ENCODE measurements at places on chromosomes 13 and 19.

GRCh38 chr19:40414542-40415535, 1.7 kb upstream of the PRX start:
- no peak for DNase-seq

- no peak for DNase-seq
Measured at GRCh38 chr19:33252971-33253370, 27.3 kb upstream of the SLC7A10 start.

- DNase-seq = no peak
Measured at GRCh38 chr19:5131031-5131505, 162.2 kb downstream of the KDM4B start.

GRCh38 chr19:2355168-2356035, 4.7 kb upstream of the TMPRSS9 start:
- no peak for DNase-seq

DNA sequence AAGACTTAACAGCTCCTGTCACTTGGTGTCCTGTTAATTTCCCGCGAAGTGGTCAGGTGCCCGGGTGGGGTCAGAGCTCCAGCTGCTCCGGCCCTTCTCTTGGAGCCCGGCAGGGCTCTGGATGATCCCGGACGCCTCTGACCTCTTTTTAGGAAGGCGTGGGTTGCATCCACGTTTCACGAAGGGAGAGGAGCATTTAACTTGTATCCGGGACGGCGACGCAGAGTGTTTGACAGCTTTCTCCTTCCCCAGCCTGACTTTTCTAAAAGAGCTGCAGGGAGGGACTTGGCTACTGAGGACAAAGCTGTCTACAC, 656 bp downstream of the ZNF155 start:
- DNase-seq = no peak

GRCh38 chr13:85970727-85971126, 171.5 kb upstream of the SLITRK6 start:
- DNase-seq = no peak

- DNase-seq = no peak
Measured at GRCh38 chr19:42568006-42568405, 26.7 kb downstream of the CEACAM8 start.

DNA sequence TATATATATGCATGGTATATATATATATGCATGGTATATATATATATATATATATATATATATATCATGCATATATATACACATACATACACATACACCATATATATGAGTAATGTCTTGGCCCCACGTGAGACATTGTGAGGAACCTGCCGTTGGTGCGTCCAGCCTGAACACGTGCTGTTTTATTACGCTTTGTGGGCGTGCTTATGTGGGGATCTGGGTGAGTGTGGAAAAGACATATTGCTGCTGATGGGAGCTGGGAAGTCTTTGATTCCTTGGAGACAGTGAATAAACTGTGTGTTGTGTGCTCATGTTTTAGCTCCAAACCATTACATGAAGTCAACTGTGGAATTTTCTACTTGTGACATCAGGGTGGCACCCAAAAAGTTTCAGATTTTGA, 28.9 kb downstream of the KCTD15 start:
- no peak for DNase-seq

DNA sequence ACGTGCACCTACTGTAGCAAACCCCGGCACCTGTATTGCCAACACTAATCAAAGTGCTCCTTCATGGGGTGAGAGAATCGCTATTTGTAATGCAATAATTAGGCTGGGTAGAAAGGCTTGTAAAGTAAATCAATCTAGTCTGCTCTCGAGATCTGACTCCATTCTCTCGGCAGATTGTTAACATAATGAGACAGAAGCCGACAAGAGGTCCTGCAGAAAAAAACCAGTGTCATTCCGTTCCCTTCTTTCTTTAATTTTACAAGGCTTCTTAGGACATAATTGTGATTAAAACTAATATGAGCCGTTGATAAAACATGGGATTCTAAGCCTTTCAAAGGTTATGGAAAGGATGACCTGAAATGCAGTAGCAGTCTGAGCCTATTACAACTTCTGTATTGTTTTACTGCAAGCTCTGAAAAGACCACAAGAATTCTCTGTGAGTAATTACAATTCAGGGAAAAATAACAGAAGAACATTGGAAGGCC, 530.0 kb downstream of the PCDH9 start:
- DNase-seq = no peak

- no peak for DNase-seq
Measured at GRCh38 chr13:79497064-79497463, 16.1 kb downstream of the NDFIP2 start.

DNA sequence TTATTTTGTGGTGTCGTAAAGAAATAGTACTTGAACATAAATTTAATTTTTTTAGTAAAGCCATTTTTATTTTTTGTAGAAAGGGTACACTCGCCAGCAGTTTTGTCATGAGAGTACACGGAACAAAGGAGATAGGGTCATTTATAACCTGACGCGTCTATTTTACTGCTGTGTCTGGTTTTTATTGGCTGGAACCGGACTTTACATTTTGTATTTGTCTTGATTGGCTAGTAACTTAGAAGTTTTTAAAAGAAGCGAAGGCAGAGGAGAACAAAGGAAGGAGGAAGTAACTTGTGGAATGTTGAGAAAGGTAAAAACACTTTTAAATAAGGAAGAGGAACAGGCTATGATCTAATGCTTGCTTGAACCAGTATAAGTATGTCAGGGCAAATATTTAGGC, 43.5 kb downstream of the TRPM4 start:
- no peak for DNase-seq

GRCh38 chr13:56352361-56352760, 788.4 kb upstream of the PRR20A start:
- DNase-seq = no peak

- no peak for DNase-seq
Measured at GRCh38 chr13:106118996-106119395, 416.5 kb downstream of the EFNB2 start.

- DNase-seq = peak; percentile 58
Measured at GRCh38 chr19:14433554-14434501, 722 bp downstream of the PKN1 start.

- DNase-seq = no peak
Measured at GRCh38 chr13:94657167-94657566, 55.2 kb downstream of the SOX21 start.

GRCh38 chr13:26186995-26187394, 35.1 kb downstream of the RNF6 start:
- DNase-seq = no peak

DNA sequence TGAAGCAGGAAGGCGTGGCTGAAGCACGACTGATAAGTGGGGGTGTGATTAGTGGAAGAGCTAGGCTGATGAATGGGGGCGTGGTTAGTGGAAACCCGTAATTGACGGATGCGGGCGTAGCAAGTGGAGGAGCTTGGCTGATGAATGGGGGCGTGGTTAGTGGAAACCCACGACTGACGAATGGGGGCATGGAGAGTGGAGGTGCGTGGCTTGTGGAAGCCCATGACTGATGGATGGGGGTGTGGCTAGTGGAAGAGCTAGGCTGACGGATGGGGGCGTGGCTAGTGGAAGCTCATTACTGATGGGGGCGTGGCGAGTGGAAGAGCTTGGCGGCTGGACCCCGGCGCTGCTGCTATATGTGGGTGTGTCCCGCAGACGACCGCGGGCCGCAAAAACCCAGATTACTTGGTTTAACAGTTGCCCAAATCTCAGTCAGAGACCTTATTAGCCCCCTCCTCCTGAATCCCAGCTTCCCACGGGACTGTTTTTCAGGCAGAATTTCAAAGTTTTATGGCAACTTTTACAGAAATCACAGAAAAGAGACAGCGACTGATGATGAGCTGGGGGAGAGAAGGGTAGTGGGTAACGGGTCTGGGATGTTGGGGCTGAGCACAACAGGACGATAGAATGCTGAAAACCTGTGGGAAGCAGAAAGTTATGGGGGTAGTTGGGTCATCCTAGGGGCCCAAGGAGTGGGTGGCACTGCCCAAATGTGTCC, 9.0 kb upstream of the MEIS3 start:
- peak; percentile 78 for DNase-seq

DNA sequence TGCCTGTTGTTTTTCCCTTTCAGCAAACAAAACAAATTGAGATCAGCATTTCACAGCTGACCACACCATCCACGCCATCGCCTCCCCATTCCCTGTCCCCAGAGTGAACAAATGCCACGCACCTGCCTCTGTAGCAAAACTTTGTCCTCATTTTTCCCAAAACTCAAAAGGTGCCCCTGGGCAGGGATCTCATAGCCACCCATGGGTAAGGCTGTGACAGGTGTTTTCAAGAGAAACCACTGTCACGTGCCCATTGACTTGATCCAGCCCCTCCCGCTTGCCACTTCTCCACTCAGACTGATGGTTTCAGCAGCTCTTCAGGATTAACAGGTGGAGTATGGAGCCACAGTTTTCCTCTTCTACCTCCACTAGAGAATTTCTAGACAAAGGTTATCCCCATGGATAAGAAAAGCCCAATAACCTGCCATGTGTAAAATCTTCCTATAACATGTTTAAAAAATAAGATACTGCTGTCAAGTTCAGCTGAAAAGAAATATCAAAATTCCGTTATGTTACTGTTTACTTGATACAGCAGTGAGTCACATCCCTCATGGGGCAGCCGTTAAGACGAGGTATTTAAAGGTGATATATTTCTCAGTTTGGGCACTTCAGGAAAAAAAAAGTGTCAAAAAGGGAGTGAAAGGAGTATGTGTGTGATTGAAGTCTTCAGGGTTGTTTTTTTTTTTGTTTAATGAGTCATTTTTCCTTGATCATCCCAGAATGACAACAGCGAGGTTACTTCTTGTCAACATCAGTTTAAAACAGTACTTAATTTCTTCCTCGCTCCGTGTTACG, 63.5 kb upstream of the GPR183 start:
- DNase-seq = peak; percentile 54

GRCh38 chr13:111915104-111915551, 151.8 kb upstream of the SOX1 start:
- DNase-seq = no peak

DNA sequence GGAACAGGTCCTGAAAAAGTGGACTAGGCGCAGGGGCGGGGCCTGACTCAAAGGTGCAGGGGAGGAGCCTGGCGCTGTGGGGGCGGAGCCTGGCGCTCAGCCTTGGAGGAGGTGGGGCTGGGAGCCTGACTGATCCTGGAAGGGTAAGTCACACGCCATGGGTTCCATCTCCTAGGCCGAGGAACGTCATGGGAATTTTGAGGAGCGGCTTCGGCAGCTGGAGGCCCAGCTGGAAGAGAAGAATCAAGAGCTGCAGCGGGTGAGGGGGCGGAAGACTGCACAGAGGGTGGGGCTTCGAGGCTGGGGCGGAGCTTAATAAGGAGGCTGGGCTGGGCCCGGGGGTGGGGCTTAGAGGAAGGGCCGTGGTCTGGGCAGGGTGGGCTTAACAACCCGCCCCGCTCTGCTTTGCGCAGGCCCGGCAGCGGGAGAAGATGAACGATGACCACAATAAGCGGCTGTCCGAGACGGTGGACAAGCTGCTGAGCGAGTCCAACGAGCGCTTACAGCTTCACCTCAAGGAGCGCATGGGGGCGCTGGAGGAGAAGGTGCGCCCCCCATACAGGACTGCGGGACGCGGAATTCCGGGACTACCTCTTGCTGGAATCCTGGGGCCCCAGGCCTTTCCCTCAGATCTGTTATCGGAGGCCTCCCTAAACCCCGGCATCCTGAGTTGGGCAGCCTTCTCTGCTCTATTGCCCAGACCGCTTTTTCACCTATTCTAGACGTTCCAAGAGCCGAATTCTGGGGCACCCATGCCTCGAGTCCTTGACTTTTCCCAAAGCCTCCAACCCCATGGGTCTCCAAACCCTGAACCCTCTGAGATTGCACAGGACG, 14.5 kb downstream of the PPFIA3 start:
- peak; percentile 39 for DNase-seq

DNA sequence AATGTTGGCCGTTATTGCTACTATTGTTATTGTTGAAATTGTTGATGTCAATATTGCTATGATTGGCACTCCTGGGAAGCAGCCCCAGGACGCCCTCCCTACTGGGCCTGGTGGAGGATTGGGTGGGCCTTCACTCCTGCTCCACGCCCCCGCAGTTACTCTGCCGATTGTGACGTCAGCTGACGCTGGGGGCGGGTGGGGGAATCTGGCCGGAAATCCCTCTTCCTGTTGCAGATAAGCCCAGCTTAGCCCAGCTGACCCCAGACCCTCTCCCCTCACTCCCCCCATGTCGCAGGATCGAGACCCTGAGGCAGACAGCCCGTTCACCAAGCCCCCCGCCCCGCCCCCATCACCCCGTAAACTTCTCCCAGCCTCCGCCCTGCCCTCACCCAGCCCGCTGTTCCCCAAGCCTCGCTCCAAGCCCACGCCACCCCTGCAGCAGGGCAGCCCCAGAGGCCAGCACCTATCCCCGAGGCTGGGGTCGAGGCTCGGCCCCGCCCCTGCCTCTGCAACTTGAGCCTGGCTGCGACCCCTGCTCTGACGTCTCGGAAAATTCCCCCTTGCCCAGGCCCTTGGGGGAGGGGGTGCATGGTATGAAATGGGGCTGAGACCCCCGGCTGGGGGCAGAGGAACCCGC, at the start of gene ETV2:
ETV2 (plus strand) TSS at position 231 of the 637 bp plus-strand sequence. CDS start 716 bp downstream, outside the sequence.
- no peak for DNase-seq

DNA sequence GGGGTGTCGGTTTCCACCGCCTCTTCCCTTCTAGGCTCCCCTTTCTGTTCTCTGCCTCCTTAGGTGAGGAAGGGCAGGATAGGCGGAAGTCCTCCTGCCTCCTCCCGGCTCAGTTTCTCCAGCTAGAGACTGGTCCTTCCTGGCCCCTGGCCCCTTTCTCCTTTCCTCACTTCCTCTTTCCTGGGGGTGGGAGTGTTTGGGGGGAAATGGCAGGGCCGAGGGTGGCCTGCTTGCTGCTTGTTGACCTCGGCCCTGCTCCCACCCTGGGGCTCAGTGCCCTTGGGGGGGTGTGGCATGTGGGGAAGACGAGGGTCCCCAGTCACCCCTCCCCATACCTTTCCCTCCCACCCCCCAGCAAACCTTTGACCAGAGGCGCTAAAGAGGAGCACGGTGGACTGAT, 5.0 kb downstream of the U2AF2 start:
- no peak for DNase-seq

- no peak for DNase-seq
Measured at GRCh38 chr13:75771818-75772217, 135.7 kb downstream of the LMO7 start.

GRCh38 chr19:33445442-33446329, 72.2 kb downstream of the CEBPG start:
- DNase-seq = no peak

- no peak for DNase-seq
Measured at GRCh38 chr19:46698395-46699321, 18.3 kb downstream of the PRKD2 start.

DNA sequence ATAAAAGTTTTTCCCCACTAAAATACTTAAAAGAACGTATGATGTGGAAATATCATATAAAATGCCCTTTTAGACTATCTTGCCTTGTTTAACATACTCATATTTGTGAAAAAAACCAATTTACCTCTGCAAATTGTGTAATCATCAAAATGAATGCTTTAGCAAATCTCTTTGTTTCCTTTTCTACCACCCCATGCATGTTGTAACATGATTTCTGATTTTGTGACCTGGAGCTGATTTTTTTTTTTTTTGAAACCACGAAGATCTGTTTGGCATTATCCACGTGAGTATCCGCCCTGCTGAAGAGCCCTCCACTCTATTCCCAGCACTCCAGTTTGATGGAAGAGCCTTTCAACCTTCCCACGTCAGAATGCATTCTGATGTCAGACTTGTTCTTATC, 245.8 kb upstream of the NBEA start:
- DNase-seq = no peak
